ENCODE measurements at places on chromosomes 1 and 21. TPM values are rescaled to one million over a fixed set of nuclear protein-coding genes. Genes with fewer than 3 reads are reported as not detected.

GRCh38 chr1:54328066-54328636 is 78.0 kb downstream of the SSBP3 start:
- DNase-seq, result no peak

Gene CELA3A
- total RNA-seq, result not detected

Gene NBPF10
- total RNA-seq, result 4.2 TPM

GRCh38 chr1:215192306-215192705 is 109.8 kb downstream of the KCNK2 start:
- no peak for DNase-seq

Gene DYNLT4
- total RNA-seq, result 0.52 TPM

Gene PLEKHG5
- 17.7 TPM for total RNA-seq

GRCh38 chr1:116906812-116907211 is 2.9 kb upstream of the PTGFRN start:
- DNase-seq, result no peak

GRCh38 chr1:230982696-230983095 is 3.8 kb downstream of the ARV1 start:
- DNase-seq, result no peak

Measured in ureter (tissue), 1 donor.